ENCODE measurements at places on chromosomes 11 and 22.

- DNase-seq: no peak
Measured at GRCh38 chr22:37088108-37088605, 21.4 kb downstream of the TMPRSS6 start.

DNA sequence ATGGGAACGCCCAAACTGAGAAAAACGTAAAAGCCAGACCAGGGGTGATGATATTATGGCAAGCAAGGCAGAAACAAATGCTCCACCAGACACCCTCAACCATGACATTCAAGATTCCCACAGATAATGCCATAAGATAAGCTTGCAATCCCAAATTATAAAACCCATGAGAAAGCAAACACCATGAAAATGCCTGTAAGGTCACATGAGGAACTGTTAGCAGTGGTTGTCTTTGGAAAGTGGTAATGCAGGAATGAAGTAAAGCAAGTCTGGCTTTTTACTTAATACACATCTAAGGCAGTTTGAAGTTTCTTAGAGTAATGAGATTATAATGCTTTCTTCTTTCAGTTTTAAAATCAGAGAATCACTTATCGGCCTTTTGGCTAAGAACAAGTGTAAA is 111.0 kb downstream of the MN1 start:
- no peak for DNase-seq

DNA sequence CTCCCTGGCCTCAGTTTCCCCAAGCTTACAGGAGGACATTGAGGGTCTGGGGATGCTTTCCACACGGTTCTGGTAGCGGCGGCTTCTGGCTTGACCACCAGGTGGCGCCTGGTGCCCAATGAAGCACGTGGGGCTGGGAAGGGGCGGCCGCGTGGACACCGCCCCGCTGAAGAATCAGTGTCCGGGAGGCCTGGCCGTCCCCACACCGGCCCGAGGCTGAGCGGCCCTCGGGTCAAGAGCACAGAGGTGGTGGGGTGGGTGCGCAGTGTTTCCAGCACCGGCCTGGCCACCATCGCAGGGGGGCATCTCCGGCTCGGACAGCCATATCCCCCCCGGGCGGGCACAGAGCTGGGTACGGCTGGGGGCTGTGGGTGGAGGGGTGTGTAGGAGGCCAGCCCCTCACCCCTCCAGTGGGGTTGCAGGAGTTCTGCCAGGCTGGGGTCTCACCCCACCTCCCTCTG is 27.8 kb upstream of the PPARA start:
- peak; percentile 41 for DNase-seq

- DNase-seq: no peak
Measured at GRCh38 chr11:125404157-125404810, 91.8 kb downstream of the FEZ1 start.

DNA sequence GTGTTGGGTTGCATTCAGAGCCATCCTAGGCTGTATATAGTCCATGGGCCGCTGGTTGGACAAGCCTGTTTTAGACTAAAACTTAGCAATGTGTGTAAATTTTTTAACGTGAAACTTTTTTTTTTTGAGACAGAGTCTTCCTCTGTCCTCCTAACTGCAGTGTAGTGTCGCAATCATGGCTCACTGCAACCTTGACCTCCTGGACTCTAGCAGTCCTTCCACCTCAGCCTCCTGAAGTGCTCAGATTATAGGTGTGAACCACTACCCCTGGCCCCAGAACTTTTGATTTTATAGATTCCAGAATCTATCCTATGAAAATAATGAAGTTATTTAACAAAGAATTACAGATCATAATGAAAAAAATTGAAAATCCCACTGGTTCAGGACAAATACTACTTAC is 29.9 kb upstream of the PANX2 start:
- no peak for DNase-seq

- DNase-seq: no peak
Measured at GRCh38 chr11:43145653-43146052, 166.1 kb upstream of the API5 start.

GRCh38 chr11:68164437-68164836 is 43.2 kb upstream of the CHKA start:
- DNase-seq: no peak

GRCh38 chr11:30984827-30985226 is 384.7 kb downstream of the DCDC1 start:
- DNase-seq: no peak

- DNase-seq: no peak
Measured at GRCh38 chr11:75601494-75601893, 39.4 kb downstream of the SERPINH1 start.

DNA sequence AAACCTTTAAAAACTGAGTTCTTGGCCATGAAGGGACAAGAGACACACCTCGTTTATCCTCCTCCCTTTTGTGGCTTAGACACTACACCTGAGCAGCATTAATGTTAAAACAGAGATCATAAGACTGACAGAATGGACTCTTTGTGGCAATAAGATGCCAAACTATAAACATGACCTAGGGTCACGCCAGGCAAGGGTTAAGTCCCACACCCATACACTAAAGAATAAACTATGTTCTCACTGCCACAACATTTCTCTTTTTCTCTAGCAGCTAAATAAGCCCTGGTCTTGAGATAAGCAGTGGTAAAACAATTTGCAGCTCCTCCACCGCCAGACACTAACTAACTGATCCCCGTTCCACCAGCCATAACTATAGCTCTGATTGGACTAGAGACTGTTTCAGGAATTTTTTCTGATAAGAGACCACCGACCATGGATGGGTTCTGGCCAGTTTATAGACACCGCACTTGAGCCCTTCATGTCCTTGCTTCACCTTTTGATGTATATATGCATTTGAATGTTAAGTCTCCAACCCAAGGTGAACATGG is 4.9 kb upstream of the SLCO2B1 start:
- no peak for DNase-seq

DNA sequence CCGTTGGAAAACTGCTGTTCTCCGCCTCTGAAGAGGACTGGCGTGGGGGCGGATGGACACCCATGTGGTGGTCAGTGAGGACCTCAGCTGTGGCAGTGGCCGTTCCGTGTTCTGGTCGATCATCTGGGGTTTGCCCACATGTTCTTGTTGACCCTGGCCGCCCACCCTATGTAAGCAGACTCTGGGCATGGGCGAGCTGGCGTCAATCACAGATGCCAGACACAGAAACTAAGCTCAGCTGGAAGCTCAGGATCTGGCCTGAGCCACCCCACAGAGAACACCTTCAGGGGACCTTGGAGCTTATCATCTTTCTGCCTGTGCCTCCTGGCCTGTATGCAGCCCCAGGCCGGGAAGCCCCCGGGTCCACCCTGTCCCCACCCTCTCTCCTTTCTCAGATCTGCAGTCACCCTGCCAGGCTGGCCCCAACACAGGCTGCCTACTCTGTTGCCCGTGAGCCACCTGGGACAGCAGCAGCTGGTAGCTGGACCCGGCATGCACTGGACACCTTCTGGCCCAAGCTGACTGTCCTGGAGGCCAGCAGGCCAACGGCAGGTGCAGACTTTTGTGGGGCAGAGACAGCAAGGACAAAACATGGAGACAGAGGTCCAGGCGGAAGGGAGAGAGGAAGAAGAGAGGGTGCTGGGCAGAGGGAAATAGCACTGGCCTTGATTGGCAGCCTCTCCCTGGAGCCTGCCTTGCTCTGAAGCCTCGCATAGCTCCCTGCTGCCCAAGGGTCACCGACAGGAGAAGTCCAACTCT is 91.5 kb downstream of the PHF21B start:
- DNase-seq: no peak

DNA sequence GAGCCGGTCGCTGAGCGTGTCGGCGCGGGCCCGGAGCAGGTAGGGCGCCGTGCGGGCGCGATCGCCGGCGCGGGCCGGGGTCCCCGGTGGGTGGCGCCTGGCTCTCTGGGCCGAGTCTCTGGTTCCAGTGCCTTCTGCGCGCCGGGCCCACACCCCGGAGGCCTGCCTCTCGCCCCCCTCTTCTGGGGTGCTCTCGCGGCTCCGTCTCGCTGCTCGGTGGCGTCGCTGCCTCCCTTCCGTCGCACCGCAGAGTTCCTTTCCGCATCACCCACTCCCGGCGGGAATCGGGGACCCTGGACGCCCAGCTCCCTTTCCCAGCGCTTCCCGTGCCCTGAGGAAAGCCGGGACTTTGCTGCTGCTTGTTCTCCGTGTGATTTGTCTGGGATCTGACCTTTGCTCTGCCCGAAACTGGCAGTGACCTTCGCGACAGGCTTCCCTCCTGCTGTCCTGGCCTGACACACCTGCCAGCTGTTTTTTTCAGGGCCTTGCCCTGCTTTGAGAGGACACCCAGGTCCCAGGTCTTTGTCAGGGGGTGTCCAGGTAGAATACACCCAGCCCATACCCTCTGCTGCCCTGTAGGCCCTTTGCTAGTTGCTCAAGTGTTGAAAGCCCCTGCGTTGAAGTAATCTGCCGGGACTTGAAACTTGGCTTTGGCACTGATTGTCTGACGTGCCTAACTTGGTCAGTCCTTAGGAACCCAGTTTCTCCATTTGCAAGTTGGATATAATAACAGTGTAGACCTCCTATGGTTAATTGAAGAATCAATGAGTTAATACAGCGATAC is 711 bp downstream of the FDX1 start:
- no peak for DNase-seq

Measured in stimulated activated CD4-positive, alpha-beta T cell treated with anti-CD3 and anti-CD28 coated beads, Interleukin-1b, Interleukin-23, amount 100 ng/mL, for 1 hour (primary cell).